ENCODE measurements at places on chromosomes 6 and 20.

DNA sequence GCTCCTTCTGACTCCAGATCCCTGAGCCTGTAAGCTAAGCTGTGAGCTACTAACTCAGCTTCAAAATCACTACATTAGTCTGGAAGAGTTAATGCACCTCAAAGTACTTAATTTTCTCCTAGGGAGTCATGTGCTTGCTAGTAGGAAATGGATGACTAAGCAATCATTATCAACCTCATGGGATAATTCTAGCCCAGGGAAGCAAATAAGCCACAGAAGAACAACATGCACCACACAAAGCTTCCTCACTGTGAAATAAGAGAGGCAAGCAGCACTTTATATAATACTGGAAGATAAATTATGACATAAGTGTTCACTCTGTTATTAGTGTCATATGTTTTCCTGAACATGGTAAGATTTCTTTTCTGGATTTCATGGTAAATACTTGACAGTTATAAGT, 57.9 kb upstream of the RCAN2 start:
- no peak for DNase-seq

DNA sequence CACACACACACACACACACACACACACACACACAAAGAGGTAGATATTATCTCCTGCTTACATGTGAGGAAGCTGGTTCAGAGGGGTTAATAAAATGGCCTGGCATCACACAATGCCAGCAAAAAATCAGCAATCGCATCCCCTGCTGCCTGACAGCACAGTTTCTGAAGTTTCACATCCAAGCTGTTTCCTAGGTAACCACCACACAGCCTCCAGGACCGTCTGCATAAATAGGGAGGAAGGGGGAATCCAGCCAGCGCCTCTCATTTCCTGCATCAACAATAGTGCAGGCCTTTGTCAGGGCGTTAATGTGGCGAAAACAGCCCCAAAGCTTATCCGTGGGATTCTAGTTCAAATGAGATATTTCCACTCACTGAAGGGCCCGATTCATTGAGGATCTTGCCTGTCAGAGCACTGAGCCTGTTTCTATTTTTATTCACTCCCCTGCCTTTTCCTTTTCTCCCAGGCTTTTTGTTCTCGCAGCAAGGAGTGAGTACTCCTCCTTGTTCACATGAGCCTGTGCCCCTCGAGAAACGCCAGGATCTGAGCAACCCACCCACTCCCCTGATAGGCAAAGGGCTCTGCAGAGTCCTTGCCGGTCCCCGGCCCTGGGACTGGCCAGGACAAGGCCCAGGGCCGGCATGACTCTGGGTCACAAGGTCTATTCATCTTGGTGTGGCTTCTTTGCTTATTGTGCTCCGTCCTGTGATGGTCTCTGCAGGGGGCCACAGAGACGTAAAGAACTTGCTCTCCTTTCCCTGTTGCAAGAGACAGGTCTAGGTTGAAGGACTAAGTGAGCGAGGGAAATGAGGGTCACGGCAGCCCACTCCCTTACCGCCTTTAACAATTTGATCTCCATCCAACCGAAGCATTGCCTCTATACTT, 32.7 kb downstream of the TUBB2B start:
- DNase-seq, result no peak

DNA sequence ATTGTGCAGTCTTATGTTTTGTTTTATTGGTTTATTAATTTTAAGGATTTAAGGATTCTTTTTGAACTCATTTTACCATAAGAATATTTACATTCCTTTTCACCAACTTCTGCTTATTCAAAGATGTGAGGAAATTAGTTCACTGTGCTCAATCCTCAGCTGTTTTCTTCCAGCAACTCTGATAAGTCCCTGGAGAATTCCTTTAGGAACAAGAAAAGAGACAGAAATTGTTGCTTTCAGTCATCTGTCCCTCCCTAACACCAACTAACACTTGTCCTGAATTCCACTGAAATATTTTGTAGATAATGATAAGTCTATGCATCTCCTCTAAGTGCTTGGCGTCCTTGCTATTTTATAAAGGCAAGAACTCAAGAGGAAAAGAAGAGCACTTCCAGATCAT, 334.8 kb upstream of the MARCKS start:
- no peak for DNase-seq

GRCh38 chr20:13142143-13142542, 78.9 kb upstream of the ISM1 start:
- no peak for DNase-seq

- DNase-seq, result no peak
These were observed 41.0 kb upstream of the MRPS18A start for GRCh38 chr6:43728586-43728985.

Measured in GM12864 (cell line).